ENCODE measurements at places on chromosomes 7 and 10.

DNA sequence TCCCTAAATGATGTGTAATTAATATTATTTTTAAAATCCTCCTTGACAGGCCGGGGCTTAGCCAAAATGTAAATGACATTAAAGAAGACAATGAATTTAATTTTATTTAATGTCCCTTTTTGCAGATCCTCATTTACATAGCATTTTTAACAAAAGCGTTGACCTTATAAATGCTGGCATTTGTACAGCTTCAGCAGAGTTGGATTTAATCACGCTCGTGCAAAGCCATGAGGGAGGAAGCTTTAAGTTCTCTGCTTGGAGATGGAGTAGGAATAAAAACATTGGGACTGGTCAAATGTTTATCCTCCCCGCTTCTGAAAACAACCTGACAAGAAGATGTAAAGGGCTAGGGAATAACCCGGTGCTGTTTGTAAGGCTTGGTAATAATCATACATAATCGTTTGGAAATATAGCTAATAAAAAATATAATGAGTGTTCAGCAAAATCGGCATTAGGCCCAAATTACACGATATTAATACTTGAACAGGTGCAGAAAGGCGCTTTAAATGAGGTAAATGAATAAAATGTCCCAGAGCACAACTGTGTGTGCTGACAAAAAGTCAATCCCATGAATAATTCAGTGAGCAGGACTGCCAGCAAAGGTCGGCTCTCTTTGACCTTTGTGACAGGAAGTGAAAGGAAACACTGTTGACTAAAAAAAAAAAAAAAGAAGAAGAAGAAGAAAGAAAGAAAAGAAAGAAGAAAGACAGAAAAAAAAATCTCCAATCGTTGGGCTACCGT is 11.5 kb downstream of the EBF3 start:
- DNase-seq, result no peak

- no peak for DNase-seq
These were observed 12.9 kb downstream of the BAG3 start for GRCh38 chr10:119663866-119664698.

DNA sequence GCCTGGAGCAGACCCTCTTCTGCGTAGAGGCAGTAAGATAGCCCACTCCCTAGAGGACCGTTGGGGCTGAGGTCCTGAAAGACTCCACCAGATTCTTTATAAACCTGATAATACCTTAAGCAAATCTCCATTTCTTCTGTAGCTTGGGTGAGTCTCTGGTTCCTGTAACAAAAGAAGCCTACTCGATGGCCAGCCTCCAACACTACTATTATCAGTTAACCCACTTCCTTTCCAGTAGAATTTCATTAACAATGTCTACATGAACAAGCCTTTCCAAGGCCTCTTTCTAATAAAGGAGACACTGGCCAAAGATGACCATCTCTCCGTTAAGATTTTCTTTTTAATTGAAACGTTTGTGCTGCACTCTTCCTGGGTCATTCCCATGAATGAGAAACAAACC is 201.7 kb upstream of the KCTD7 start:
- no peak for DNase-seq

- no peak for DNase-seq
These were observed 657.8 kb downstream of the SORCS1 start for GRCh38 chr10:106506526-106507283.

- DNase-seq, result no peak
These were observed 78.4 kb downstream of the RNF216 start for GRCh38 chr7:5702876-5703571.

GRCh38 chr7:151727579-151728285 is 149.2 kb downstream of the PRKAG2 start:
- no peak for DNase-seq

DNA sequence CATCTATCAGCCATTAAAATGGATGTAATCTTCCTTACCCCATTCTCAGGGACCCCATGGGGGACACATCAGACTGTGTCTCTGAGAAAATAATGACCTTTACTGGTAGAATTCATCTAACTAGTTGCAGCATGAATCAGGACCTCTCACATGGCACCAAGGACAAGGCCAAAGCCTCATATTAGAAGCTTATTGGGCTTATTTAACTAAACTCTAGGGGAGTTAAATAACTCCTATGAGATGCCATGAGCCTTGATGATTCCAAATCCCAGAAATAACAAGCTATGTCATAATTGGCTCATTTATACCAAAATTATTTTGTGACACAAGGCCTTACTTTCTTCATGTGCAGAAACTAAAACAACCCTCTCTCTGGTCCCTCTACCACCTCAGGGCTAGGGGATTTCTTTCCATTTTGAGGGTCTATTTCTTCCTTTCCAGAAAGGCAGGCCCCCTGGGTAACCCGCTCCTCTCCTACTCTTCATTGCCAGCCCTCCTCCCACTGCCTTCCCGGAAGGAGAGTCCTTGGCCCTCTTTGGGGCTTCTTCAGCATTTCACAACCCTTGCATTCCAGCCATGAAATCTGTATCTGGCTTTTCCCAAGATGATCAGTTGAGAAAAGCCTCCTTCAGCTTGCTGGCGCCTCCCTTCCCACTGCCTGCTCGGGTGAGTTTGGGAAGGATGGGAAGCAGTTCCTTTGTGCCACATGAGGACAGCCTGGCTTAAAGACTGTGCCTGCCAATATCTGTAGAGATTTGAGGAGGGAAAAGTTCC is 41.8 kb upstream of the TRIM8 start:
- DNase-seq, result no peak

- no peak for DNase-seq
These were observed 6.5 kb downstream of the AKR1B1 start for GRCh38 chr7:134452419-134452838.

DNA sequence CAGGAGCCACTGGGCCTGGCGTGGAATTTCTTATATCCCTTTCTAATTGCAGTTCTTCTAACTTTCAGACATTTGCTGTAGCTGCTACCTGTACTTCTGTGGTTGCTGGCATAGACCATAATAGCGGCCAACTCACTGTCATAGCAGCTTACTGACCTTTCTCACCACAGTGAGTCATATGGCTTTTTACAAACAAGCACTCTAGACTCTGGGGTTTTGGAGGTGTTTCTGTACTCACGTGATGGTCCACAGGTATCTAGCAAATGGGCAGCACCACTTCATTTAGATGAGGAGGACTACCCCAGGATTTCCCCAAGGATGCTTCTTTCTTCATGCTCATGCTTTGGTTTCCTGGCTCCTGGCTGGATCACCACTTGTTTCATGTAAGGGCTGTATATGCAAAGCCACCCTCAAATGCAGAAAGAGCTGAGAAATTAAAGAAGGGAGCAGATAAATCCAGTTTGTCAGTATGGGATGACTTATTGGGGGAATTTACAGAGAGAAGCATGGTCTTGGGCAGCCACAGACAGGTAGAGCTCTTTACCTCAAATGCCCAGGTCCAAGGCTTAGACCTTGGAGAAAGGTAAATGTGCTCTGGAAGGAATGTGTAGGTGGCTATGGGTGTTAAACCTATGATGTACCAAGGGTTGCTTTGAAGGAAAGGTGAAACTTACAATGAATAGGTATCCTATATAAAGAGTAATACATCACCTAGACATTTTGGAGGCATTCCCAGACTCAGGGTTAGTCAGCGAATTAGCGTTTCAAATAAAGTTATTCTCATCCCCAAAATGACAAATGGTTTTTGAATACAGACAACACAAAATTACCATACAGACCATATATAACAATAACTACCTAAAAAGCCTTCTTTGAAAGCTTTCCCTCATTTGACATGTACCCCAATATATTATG is 15.9 kb upstream of the SLC25A16 start:
- no peak for DNase-seq

- no peak for DNase-seq
These were observed 52.5 kb downstream of the GPR37 start for GRCh38 chr7:124713086-124713485.
